Spinal cord (tissue), 10 donors: ENCODE measurements at places on chromosomes 1 and 21. TPM values are rescaled to one million over a fixed set of nuclear protein-coding genes. Genes with fewer than 3 reads are reported as not detected.

Gene IQGAP3
- total RNA-seq: 4.9 TPM

Gene COL24A1
- 1.8 TPM for total RNA-seq

Gene CHI3L2
- total RNA-seq: 0.94 TPM

GRCh38 chr1:6730880-6731279 lies 29.3 kb upstream of the DNAJC11 start:
- no peak for DNase-seq

DNA sequence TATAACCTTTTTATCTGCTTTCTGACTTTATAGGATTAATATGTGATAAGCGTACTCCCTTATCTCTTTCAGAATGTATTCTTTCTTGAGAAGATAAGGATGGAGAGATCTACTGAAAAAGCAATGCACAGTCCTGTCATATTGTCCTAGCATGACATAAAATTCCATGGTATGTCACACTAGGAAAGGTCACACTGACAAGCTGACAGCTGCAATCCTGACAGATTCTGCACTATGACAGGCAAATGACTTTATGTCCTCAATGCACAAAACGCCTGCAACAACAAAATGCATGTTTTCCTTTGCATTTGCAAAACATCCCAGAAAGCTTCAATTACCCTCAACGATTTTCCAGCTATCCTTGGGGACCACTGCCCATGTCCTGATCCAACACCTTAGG lies 393.8 kb downstream of the DSCAM start:
- no peak for DNase-seq

Gene POU3F1
- 3.0 TPM for total RNA-seq

DNA sequence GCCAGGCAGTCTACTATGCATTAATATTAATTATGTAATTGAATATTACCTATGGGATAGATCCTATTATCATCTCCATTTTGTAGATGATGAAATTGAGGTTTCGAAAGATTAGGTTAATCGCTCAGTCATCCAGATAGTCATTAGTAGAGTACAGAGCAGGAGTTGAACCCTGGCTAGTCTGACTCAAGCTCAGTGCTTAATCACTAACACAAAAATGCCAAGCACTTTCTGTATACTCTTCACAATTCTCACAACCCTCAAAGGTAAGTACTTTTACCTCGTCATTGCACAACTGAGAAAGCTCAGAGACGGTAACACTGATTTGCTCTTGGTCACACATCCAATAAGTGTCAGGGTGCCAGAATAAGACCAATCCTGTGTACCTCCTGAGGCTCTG lies 280.2 kb upstream of the PLXNA2 start:
- DNase-seq: no peak

GRCh38 chr1:58045094-58045705 lies 501.3 kb downstream of the OMA1 start:
- DNase-seq: no peak

Gene LY9
- 0.10 TPM for total RNA-seq
